Stimulated activated CD8-positive, alpha-beta memory T cell treated with anti-CD3 and anti-CD28 coated beads, Interleukin-7, amount 100 ng/mL, for 1 hour (primary cell): ENCODE measurements at places on chromosomes 16 and 17.

DNA sequence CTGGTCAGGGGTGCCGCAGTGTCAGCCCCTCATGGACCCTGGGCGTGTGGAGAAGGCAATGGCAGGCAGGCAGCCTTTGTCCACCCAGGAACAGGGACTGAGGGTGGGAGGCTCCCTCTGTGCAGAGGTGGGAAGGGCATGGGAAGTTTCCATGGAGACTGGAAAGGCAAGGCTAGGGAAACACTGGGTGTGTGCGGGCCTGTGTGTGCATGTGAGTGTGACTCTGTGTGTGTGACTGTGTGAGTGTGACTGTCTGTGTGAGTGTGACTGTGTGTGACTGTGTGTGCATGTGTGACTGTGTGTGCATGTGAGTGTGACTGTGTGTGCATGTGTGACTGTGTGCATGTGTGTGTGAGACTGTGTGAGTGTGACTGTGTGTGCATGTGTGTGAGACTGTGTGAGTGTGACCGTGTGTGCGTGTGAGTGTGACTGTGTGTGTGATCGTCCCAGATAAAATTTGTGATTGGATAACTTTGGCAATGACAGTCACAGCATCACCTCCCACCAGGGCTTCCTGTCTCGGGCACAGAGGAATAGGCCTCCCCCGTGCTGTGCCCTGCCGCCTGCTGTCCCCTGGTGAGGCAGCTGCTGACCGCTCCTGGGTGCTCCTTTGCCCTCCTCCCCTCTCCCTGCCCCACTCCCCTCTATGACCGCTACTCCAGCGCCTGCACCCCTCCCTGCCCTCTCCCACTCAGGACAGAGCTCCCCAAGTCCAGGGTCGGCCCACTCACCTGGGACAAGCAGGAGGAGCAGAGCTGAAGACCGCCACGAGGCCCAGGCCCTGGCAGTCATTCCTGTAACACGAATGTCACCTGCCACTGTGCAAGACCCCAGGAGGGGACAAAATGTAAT lies 698 bp downstream of the CD300C start:
- DNase-seq = no peak

DNA sequence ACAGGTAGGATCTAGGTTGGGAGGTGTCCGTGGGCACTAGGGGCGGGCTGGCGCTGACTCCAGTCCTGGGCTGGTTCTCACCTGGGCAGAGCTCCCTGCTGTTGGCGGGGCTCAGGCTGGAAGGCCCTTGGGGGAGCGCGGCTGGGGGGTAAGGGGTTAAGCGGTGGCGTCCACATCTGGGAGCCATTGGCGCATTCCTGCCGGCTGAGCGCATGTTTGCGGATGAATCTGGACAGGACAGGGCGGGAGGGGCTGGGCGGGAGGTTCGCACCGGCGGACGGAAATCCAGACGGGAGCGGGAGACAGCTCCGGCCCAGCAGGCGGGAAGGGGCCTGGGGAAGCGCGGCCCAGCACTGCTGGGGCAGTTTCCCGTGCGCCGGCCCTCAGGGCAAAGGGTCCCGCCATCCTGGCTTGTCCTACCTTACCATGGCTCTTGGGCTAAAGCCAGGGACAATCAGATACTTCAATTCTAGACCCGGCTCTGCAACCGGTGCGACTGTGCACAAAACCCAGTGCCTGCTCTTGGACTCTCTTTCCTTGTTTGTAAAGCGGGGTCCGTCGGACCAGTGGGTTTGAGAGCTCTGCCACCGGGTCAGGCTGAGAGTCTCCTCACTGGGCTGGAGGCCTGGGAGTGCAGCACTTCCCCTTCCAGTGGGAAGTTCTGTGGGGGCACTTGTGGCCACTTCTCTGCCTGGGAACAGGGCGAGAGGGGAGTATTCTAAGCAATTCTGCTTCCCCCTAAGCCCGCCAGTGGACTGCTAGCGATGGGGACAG lies 7.8 kb downstream of the RARA start:
- no peak for DNase-seq

DNA sequence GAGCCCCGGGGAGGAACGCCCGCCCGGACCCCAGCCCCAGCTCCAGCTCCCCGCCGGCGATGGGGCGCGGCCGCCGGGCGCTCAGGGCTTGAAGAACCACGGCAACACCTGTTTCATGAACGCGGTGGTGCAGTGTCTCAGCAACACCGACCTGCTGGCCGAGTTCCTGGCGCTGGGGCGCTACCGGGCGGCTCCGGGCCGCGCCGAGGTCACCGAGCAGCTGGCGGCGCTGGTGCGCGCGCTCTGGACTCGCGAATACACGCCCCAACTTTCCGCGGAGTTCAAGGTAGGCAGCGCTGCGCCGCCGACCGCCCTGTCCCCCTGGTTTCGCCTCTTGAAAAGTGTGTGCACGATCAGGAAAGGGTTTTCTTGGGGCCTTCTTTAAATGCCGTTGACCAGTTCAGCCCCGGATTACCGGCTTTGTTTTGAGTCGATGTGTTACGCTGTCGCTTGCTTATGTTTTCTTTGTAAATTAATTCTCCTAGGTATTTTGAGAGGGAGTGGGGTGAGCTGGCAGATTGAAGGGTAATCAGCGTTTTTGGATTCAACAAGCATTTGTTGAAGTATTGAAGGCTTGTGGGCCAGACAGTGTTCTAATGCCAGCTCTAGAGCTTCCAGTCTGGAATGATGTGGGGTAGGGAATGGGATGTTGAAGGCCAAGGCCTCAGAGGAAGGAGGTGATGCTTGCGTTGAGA lies 681 bp downstream of the USP43 start:
- DNase-seq = no peak

- DNase-seq = no peak
These were observed 38.2 kb downstream of the RTN4RL1 start for GRCh38 chr17:1986783-1987451.

GRCh38 chr17:4319221-4319620 lies 47.3 kb downstream of the UBE2G1 start:
- DNase-seq = no peak

DNA sequence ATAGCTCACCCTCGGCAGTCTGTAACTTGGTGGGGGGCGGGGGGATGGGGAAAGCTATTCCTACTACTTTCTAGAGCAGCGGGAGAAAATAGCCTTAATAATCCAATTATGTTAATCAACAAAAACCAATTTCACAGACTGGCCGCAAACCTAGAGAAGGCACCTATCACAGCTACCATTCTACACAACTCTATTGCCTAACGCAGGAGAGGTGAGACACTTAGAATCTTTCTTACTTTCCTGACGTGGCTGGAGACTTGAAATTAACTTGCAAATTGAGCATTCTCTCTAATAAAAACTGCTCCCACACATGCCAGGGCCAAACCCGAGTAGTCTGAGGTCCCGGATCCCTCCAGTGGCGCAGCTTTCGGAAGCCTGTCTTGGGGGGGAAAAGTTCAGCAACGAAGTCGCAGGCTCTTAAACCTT lies 794 bp downstream of the SMG6 start:
- DNase-seq = no peak
